T-cell (primary cell): ENCODE measurements at places on chromosomes 2 and 18.

DNA sequence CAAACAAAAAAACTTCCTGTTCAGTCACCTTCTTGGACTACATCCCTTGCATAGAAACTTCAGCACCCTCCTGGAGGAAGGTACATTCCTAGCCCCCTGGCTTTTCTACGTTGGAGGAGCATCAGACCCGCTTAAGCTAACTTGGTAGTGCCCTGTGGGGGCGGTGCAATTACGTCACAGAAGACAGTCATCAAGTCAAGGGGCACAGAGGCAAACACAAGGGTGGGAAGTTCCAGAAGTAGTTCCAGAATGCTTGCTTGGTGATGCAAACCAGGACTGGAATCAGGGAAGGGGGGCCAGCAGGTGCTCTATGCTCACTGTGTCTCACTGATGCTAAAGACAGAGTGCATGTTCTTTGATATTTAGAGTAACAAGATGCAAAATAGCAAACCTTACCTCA is 15.2 kb upstream of the AGFG1 start:
- DNase-seq = no peak

DNA sequence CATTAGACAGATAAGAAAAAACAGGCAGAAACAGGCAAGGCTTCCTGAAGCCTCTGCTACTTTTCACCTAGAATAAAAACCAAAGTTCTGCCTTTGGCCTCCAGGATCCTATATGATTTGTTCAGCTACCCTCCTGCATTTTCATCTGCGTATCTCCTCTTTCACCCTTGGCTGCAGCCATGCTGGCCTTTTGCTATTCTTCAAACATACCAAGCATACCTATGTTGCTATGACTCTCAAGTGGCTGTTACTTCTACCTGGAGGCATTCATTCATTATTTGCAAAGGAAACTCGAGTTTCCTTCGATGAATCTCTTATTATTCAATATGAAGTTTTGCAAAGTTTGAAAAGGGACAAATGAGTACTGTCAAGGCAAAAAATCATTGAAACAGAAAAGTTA is 106.4 kb upstream of the HNMT start:
- no peak for DNase-seq

GRCh38 chr2:112004253-112004645 is 50.8 kb upstream of the TMEM87B start:
- DNase-seq = no peak

- DNase-seq = no peak
These were observed 7.0 kb upstream of the ALPK2 start for GRCh38 chr18:58635891-58636290.

DNA sequence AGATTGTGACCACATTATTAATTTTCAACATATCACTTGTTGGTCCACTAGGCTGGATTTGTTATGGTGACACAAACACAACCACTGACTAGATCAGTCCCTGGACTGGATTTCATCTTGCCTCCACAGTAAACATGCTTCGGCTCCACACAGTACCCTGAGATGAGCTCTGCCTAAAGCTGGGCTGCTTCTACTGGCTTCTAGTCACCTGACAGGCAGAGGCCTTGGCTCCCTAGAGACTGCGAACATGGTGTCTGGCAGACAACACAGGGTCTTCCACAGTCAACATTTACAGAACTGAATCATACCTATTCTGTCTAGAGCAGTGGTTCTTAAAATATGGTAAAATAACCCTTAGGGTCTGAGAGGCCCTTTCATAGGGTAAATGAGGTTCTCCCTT is 69.2 kb downstream of the RIT2 start:
- DNase-seq = no peak

GRCh38 chr2:85792783-85793441 is 39.1 kb downstream of the ATOH8 start:
- no peak for DNase-seq

DNA sequence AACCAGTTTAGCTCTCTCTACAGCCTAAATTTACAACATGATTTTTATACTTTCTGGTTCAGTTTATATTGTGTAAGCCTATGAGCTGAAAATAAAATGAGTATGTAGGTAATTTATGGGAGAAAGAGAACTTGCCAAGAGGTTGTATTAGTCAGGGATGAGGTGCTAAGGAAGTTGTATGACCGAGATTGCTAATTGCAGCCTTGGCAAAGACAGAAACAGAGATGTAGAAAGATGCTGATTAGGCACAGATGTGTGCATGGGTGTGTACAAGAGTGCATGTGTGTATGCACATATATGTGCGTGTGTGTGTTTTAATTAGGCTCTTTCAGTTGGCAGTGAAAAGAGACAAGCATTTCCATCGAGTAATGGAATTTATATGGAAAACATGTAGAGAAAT is 213.9 kb downstream of the FBXO15 start:
- no peak for DNase-seq

- DNase-seq = no peak
These were observed 191.6 kb upstream of the SLC14A2 start for GRCh38 chr18:45423659-45424058.

GRCh38 chr2:43073401-43073825 is 153.0 kb downstream of the ZFP36L2 start:
- no peak for DNase-seq

GRCh38 chr2:29042561-29043075 is 31.7 kb downstream of the PCARE start:
- DNase-seq = no peak

GRCh38 chr2:54228945-54229344 is 27.1 kb downstream of the TSPYL6 start:
- DNase-seq = no peak

DNA sequence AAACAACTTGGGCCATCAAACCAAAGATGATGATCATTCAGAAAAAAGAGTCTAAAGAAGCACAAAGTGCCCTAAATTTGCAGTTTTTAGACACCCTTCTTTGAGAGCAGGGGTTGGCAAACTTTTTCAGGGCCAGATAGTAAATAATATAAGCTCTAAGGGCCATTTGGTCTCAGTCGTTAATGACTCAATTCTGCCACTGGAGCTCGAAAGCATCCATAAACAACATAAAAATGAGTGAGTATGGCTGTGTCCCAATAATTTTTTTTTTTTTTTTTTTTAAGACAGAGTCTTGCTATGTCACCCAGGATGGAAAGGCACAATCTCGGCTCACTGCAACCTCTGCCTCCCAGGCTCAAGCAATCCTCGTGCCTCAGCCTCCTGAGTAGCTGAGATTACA is 152.3 kb downstream of the DTNB start:
- DNase-seq = no peak

- no peak for DNase-seq
These were observed 44.9 kb downstream of the RBBP8 start for GRCh38 chr18:22977847-22978701.

GRCh38 chr2:54387059-54387991 is 68.8 kb upstream of the SPTBN1 start:
- DNase-seq = no peak

DNA sequence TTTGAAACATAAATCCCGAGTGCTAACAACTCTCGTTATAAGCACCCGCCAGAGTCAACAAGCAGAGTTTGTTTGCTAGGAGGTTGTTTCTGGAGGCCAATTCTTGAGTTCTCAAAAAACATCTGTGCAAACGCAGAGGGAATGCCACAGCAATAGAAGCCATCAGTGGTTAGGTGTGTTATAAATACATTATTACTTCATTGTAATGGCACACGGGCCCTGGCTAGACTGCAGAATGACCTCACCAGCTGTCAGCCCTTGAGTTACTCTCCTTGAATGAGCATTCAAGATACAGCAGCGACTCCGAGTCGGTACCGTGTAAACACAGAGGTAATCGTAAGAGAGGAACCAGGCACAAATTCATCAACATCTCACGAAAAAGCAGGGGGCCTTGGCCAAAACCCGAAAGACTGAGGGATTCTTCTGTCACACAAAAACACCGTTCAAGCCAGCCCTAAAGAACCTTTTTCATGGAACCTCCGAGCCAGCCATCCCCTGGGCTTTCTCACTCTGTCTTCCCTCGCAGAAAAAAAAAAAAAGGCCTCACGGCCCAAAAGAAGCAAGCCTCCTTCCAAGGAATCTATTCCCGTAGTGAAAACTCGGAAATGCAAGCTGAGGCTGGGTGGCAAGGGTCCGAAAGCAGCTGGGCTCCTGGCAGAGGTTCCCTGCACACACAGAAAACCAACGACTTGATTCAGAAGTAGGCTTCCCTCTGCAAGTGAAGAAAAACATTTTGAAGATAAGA is 133.7 kb upstream of the MEIS1 start:
- no peak for DNase-seq

DNA sequence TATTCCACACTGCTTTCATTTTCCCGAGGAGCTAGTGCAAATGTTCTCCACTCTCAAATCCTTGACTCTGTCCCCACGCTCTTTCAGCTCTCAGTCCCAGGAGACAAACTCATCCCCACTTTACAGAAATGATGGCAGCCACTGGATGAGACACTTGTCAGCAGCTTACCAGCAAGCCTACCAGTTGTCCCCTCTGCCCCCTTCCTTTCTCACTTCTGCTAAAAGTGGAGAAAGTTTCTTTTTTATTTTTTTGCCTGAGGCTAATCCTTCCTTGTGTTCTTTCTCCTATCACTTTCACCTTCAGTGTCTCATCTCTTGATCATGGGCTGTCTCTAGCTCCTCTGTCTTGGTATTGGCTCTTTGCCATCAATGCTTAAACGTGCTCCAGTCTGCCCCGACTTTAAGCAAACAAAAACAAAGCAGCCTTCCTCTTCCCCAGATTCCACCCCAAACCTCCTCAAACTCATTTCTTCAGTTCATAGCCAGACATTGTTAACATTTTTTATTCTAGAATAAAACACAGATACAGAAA is 64.5 kb downstream of the TTC32 start:
- DNase-seq = no peak
